Muscle of arm (tissue), 14 donors: ENCODE measurements at places on chromosomes 4 and X.

- no peak for DNase-seq
These were observed 19.9 kb downstream of the RPS6KA6 start for GRCh38 chrX:84168095-84168494.

- DNase-seq, result no peak
These were observed 35.3 kb downstream of the SMS start for GRCh38 chrX:21975812-21976211.

DNA sequence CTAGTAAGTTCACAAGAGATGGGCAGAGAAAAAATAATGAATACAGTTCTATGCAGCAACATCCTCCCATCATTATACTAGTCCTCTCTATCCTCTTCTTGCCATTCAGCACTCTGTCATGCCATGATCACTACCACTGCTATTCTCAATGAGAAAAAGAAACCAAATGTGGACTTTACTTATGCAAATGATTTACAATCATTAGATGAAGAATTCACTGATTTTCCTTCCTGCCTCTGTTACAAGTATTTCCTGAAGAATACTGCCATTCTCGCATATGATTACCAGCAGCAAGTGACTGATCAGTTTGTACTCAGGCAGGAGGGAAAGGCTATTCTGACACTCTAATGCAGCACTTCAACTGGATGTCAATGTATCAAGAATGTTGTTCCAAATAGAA is 50.3 kb downstream of the WDFY3 start:
- DNase-seq, result no peak

GRCh38 chr4:82903737-82904136 is 3.2 kb downstream of the THAP9 start:
- no peak for DNase-seq

- DNase-seq, result no peak
These were observed 11.9 kb upstream of the NDUFC1 start for GRCh38 chr4:139314047-139314800.

DNA sequence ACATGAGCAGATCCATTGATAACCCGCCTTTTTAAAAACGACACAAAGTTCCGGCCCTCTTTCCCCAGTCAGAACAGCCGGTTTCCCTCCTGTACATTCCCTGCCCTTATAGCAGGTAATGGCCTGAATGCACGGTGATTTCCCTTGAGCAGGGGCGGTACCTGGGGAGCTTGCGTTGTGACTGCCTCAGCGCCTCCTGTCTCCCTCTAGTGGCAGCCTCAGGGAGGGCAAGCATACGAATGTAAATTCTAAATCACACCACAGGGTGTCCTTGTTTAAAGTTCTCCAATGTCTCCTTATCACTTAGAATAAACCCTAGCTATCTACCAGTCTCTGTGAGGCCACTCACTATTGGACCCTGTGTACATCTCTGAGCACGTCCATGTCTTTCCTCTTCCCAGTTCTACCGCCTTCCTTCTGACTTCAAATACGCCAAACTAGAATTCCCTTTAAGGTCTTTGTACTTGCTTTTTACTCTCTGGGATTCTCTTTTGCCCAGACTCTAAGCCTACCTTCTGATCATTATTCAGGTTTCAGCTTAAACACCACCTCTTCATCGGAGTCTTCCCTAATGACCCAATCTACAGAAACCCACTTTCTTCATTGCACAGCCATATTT is 18.4 kb upstream of the LDB2 start:
- no peak for DNase-seq

DNA sequence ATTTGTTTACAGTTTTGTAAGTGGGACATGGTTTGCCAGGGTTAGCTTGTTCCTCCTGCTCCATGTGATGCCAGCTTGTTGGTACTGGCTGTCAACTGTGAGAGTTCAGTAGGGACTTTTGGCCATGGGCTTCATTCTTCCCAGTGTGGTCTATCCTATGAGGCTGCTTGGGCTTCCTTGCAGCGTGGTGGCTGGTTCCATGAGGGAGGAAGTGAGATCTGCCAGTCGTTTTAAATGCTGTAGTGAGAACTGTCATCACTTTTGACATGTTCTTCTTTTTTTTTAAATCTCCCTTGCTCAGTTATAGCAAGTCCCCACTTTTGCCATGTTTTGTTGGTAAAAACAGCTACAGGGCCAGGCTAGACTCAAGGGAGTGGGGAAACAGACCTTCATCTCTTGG is 15.9 kb downstream of the NSD2 start:
- no peak for DNase-seq

- DNase-seq, result no peak
These were observed 91.2 kb downstream of the ABLIM2 start for GRCh38 chr4:8067274-8067936.

DNA sequence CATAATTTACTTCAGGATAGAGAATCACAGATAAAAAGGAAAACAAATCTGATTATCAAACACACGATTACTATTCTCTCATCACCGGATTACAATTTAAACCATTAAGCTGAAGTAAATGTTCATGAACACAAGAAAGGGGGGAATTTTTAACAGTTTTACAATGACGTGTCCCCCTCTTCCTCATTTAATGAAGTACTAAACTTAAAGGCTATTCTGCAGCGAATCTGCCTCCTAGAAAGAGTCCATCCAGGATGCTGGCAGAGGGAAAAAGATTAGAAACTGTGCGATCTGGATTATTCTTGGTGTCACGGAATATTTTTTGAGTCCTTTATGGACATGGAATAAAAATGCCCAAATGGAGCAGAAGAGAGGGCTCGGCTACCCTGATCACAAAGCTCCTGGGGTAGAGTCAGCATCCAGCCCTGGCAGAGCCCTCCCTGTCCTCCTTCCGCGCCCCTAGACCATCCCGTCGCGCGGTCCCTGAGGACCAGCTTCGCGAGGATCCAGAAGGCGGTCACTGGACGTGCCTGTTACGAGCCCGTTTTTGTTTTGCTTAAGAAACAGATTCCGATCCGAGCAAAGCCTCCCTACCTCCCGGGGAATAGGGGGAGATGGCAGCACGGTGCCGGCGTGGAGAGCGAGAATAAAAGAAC is 1.2 kb downstream of the ELF2 start:
- DNase-seq, result no peak

DNA sequence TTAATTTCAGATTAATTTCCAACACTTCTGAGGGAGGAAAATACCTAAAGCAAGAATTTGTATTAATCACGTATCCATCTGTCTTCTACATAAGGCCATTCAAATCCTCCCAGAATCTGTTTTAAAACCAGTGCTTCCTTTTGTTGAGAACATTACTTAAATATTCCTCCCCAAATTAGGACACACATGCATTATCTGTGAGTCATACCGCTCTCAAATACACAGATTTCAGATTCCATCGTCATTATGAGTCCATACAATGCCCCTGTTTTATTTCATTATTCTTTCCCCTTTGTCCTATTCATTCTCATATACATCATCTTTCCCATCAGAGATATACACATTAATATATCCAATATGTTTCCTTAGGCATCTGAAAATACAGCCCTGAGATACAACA is 57.3 kb upstream of the PRSS12 start:
- DNase-seq, result no peak

GRCh38 chr4:55524844-55525571 is 21.7 kb downstream of the CLOCK start:
- no peak for DNase-seq

GRCh38 chr4:37948542-37948941 is 11.7 kb upstream of the PTTG2 start:
- no peak for DNase-seq

GRCh38 chr4:175017751-175018150 is 99.6 kb downstream of the ADAM29 start:
- no peak for DNase-seq

DNA sequence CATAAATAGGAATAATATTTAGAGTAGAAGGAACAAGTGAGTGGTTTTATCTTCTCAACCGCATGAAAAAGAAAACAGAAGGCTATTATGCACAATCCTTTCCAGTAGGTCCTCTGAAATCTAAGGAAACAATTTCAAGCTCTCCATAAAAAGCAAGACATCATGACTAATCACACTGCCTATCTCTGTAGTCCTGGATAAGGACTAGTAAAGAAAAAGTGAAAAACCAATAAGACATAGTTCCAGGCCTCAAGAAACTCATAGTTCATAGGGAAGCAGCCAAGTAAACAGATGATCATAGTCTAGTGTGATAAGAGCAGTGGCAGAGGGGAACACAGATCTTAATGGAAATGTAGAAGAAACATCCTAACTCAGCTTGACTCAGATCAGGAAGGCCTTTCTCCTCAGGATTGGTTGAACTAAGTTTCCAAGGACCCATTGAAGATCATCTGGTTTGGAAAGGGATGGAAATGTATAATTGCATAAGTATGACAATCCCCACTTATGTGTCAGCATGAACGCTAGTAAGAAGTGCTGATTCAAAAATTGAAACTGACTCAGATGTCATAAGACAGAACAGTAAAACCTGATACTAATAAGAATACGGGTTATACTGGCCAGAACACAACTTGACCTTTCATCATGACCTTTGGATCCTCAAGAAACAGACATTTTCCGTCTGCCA is 155.3 kb downstream of the GRIA3 start:
- DNase-seq, result no peak

GRCh38 chr4:74093981-74094623 is 4.9 kb downstream of the CXCL2 start:
- no peak for DNase-seq

DNA sequence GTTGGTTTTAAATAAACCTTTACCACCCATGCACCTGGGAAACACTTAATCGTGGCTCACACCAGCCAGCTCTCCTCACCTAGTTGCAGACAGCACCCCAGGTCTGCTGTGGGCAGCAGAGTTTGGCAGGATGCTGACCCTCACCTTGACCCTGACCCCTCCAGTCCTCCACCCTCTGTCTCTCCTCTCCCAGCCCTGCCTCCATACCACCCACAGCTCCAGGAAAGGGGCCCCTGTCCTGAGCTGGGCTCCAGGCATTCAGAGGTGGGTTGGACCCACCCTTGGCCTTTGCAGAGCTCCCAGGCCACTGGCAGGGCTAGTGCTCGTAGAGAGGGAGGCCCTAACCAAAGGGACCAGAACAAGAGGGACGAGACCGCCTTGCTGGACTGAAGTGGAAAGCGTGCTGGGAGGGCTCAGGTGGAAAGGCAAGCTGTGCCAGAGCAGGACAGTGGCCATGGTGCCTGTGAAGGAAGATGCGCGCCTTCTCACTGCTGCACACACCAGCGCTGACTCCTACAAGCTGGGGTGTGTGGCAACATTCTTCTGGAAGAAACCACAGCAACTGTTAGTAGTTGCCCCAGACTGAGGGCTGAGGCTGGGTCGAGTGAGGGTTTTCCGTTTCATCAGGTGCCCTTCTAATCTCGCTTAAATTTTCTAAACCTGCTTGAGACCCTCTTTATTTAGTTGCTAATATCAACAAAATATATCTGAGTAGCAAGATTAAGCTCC is 10.7 kb upstream of the S100P start:
- DNase-seq, result no peak

- DNase-seq, result no peak
These were observed 104.1 kb upstream of the BMP3 start for GRCh38 chr4:80926446-80926845.

DNA sequence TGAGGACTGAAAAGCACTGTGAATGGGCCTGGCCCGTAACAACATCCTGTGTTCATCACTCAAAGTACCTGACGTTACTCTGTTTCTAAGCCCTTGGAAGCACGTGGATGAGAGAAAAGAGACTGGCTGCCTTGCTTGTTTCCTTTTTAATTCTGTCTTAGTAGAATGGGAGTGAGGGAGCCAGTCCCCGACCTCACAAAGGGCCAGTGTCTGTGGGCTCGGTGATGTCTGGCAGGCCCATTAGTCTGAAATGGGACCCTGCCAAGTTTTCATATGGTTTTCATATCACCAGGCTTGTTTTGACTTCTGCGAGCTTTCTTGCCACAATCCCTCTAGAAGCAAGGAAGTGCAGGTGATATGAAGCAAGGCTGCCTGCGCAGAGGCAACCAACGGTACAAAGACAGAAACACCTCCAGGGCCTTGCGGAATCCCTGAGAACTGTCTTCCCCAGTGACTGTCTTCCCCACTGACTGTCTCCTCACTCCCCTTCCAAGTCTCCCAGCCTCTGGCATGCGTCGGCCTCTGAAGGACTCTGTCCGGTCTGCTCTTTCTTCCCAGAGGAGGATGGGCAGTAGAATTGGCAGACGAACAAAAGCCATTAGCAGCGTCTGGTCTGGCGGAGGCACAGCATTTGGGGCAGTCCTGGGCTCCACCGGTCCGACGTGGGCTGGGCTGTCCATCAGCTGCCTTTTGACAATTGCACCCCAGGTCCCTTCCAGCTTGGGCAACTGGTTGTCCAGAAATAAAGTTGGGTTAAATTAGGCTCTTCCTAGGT is 20.2 kb upstream of the RASL11B start:
- peak; percentile 59 for DNase-seq

GRCh38 chr4:89681219-89681618 is 155.7 kb downstream of the SNCA start:
- DNase-seq, result no peak

GRCh38 chr4:36841583-36842326 is 402.8 kb upstream of the NWD2 start:
- DNase-seq, result no peak

- no peak for DNase-seq
These were observed 1408.0 kb downstream of the PCDH18 start for GRCh38 chr4:136124251-136124745.

DNA sequence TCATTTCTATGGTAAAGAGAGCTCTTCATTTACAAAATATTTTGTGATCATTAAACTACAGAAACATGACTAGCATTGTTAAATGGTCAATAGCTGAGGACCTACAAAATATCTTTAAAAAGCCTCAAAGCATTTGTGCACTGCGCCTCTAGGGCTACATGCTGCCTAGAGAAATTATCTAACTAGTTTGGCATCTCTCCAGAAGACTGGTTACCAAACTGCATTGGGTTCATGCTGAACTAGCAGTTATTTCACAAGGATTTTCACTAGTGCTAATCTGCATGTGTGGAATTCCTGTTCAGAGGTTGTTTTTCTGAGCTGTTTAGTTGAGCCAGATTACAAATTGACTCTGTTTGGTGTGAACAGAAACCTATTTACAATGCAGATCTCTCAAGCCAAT is 58.5 kb upstream of the PITX2 start:
- DNase-seq, result no peak

DNA sequence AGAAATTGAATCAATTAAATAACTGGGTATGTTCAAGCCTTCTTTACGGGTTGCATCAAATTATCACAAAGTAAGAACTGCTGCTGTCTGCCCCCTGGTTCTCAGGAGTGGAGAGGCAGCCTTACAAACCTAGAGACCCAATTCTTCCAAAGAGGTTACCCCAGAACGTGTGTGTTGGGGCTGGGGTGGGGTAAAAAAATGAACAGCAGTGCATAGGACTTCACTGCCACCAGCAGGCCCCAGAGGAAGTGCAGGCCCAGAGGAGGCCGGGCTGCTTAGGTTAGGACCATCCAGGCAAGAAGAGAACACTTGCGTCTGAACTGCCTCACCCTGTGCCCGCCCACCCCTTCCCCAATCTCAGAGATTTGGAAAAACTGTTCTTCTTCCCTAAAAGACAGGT is 1.5 kb upstream of the NWD2 start:
- no peak for DNase-seq
